ENCODE measurements at places on chromosomes 2 and 18.

DNA sequence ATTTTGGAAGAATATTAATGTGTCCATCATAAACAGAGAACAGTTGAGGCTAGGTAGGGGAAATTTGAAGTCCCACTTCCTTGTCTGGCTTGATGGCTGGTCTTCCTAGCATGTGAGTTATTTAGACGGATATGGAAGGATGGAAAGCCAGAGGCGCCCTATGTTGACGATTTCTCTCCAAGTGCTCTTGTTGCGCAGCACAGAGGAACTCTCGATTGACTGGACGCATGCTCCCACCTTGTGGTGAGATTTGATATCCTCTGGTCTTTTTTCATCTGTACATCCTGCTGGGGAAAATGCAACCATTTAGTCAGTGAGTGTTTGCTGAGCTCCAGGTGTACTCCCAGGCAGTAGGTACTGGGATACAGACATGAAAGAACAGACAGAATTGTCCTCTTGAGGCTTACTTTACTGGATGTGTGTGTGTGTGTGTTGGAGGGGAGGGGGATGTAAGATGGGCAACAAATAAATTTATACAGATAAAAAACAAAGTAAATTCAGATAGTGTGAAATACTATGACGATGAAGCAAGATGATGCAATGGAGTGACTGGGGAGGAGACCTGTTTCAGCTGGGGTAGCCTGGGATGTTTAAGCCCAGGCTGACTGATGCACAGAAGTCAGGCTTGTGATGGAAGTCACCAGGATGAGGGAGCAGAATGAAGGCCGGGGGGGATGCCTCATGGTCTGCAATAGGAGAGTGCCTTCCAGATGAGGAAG lies 137.2 kb downstream of the TRIM43 start:
- peak; percentile 27 for DNase-seq

DNA sequence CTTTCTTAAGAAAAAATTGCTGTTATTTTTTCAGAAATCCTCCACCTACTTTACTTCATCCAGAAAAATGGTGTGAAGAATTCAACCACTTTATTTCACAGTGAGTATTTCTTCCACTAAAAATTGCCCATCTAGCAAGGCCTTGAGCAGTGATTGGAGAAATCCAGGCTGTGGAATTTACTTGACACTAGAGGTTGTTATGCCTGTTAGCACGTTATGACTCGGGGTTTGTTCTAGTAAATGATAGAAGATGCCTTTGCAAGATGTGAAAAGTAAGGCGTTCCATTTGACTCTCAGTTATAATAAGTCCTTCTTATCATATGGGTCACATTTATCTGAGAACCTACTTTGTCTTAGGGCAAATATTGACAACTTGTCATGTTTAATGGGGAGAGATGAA lies 157.4 kb downstream of the MYO3B start:
- DNase-seq: no peak

GRCh38 chr2:56202381-56203121 lies 18.8 kb downstream of the CCDC85A start:
- no peak for DNase-seq

DNA sequence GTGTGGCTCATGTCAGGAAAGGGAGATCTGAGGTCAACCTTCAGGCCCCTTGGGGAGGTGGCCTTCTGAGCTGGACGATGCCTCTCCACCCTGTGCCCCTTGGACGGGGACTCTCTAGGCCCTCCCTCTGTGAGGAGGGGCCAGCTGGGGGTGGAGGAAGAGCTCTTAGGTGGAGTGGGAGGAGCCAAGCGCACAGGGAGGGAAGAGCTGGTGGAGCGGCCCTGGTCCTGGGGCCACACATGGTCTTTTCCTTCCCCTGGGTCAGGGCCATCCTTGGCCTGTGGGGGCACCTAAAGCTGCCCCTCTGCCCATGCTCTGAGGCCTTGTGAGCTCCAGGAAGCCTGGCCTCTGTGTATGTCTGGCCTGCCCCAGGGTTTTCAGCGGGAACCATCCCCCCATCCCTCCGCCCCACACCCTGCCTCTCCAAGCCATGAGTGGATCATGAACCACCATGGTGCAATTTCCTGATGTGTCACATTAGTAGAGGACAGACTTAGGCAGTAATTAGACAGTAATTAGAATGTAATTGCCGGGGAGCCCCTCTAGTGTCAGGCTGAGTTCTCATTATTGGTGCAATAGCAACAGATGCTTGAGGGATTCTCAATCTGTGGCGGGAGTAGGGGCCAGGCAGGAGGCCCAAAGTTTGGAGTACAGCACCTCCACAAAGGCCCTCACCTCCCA lies 63.0 kb downstream of the GLI2 start:
- DNase-seq: no peak

DNA sequence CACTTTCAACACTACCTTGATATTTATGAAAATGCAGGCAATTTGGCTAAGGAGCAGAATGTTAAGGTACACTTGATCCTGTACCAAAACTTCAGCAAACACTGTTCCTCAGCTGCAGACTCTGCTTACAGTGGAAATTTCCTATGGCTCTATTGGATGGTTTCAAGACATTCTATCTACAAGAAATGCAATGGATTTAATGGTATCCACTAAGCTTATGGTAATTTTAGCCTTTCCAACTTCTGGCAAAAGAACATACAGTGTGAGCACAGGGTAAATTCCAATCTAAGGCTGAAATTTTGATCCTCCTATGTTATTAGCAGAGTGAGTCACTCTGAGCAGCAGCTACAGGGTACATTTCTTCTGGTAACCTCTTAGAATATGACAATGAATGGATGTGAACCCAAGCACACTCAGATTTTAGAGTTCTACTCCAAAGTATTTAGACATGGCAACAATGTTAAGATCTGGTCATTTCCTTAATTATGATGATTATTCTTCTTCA lies 361.8 kb upstream of the PIK3C3 start:
- DNase-seq: no peak

DNA sequence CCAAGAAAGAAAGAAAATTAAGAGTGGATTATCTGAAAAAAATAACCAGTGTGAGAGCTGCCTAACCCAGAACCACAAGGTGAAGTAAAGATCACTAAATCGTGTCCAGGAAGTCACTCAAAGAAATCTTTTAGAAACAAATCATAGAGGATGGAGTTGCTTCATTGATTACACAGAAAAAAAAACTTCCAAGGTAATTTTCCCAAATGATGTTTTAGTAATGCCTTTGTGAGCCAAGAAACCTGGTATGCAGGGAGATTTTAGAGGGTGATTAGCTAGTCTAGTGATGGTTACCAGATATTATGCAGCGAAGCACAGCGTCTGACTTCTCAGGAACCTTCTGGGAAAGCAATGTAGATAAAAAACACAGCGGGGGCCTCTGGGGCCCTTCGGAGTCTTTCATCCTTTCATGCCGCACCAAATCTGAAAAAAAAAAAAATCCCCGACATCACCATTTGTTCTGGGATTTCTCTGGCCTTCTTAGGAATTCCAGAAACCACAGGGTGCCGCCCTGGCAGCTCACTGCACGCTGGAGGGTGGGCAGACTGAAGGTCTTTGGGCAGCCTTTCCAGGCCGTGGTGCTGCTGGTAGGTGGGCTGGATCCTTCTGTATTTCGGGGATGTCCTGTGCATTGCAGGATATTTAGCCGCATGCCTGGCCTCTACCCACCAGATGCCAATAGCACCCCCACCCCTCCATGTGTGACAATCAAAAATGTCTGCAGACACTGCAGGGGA lies 17.3 kb downstream of the ALPK2 start:
- no peak for DNase-seq

DNA sequence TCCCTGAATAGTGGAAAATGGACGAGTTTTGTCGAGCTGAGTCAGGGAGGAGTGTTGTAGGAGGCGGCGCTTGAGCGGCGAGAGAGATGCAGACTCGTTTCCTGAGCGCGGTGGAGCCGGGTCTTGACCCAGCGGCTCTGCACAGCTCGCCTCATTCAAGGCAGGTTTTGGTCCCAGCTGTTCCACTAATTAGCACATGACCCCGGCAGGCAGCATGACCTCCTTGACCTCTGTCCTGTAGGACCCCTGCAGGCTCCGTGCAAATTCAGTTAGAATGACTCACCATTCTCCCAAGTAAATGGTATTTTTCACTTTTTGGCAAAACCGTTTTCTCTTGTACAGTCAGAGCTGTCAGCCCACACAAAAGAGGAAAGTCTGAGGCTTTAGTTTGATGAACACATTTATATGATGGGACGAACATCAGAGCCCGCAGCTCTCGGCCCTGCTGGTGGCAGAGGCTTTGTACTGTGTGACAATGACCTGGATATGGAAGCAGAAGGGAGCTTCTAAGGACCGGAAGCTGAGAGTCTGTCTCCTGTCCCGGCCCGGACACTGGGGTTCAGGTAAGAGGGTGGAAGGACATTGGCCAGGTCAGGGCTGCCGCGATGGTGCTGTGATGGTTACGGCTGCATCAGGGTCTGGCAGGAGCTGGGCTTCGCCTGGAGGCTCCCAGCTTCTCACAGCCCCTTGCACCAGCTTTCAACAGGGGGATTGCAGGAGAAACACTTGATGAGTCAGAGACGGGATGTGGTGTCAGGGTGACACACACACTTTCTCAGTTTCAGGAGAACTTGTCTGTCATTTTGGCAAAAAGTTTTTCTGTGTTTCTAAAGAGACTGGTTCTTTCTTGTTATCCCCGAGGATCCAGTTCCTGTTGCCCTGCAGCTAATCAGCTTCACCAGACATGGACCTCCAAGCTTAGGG lies 29.9 kb upstream of the ALKAL2 start:
- DNase-seq: no peak

DNA sequence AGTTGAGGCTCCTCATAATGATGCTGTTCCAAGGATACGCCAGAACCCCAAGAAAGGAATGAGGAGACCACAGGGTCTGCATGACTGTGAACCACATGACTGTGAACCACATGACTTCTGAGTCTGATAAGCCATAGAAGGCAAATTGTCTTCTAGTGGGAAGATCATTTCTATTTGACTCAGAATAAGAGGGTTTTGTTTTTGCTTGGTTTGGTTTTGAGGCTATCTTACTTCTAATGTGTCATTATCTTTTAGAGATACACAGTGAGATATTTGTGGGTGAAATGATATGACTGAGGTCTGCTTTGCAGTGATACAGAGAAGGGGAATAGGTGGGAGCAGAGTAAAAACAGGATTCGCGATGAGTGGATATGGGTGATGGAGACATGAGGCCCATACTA lies 28.9 kb upstream of the BCL2L11 start:
- DNase-seq: no peak

DNA sequence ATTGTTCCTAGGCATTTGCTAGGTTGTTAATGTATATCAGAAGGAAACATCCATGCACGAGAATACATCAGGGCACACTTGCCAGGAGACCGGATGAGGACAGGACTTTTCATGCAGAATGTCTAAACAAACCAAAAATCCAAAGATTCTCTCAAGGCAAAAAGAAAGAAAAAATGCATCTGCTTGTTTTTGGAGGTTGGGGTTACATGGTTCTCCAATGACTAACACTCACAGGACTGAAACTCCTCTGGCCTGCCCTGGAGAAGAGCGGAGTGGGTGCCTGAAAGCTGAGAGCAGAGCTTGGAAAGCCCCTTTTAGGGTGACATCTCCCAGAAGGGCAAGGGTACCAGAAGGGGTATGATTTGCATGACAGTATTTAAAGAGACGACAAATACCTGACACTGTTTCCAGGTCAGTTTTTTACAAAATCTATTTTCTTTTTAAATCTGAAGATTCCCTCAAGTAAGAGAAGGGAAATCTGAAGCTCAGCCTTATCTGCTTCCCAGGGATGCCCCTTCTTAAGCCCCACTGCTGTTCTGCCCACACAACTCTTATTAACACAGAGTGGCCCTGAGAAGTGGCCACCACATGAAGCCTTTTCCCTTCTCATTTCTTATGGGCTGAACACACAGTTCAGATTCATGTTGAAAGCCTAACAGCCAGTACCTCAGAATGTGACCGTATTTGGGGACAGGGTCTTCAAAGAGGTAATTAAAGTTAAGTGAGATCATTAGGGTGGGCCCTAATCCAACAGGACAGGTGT lies 216.4 kb downstream of the STK39 start:
- DNase-seq: no peak

- no peak for DNase-seq
Measured at GRCh38 chr2:75982719-75983118, 272.0 kb upstream of the GCFC2 start.

- no peak for DNase-seq
Measured at GRCh38 chr18:76102156-76102555, 392.9 kb downstream of the ZNF516 start.
